Neural crest cell (in vitro differentiated cells): ENCODE measurements at places on chromosomes 13 and 19. TPM values are rescaled to one million over a fixed set of nuclear protein-coding genes. Genes with fewer than 3 reads are reported as not detected.

The CCL25 gene
- total RNA-seq: not detected in 2 replicates

The EPSTI1 gene
- total RNA-seq: not detected in 2 replicates

The LYPD3 gene
- total RNA-seq: 0.50 and 0.89 TPM in 2 replicates

The HSPB6 gene
- 0.37 and 0.64 TPM in 2 replicates for total RNA-seq

The LMTK3 gene
- 3.1 and 3.3 TPM in 2 replicates for total RNA-seq

The IL17D gene
- total RNA-seq: 7.9 and 8.4 TPM in 2 replicates

The RNF113B gene
- total RNA-seq: not detected in 2 replicates

The GPC6 gene
- total RNA-seq: 13.4 and 14.1 TPM in 2 replicates

The GARIN5A gene
- total RNA-seq: 1.1 and 1.3 TPM in 2 replicates

The DMKN gene
- not detected in 2 replicates for total RNA-seq
